A549 treated with DMSO at 1 μM for 4 hours (cell line): ENCODE measurements at places on chromosomes 6 and 20. TPM values are rescaled to one million over a fixed set of nuclear protein-coding genes. Genes with fewer than 3 reads are reported as not detected.

Gene OXT
- not detected in 5 replicates for total RNA-seq

Gene LIN28B
- 1.4 to 2.1 TPM (median 1.9 TPM) in 5 replicates for total RNA-seq

Gene EPPIN
- total RNA-seq = not detected in 5 replicates

Gene SNAI1
- 13.6 to 19.4 TPM (median 17.3 TPM) in 5 replicates for total RNA-seq

Gene TFAP2A
- 15.9 to 20.0 TPM (median 18.4 TPM) in 5 replicates for total RNA-seq

Gene OR5V1
- not detected in 5 replicates for total RNA-seq

Gene SPEF1
- 1.6 to 2.4 TPM (median 2.0 TPM) in 5 replicates for total RNA-seq

Gene NT5E
- 31.5 to 51.7 TPM (median 39.4 TPM) in 5 replicates for total RNA-seq

Gene MROH8
- total RNA-seq = 0.62 to 1.1 TPM (median 1.00 TPM) in 5 replicates

Gene INSM1
- total RNA-seq = not detected in 5 replicates

Gene ADAM33
- 0.05 to 0.06 TPM (median 0.05 TPM) in 3 of 5 replicates, not detected in the others for total RNA-seq

Gene FABP7
- total RNA-seq = not detected in 5 replicates

Gene BNIP5
- total RNA-seq = not detected in 5 replicates

Gene PLCB4
- total RNA-seq = 11.5 to 21.0 TPM (median 15.2 TPM) in 5 replicates

Gene CCN2
- 22.6 to 39.7 TPM (median 26.4 TPM) in 5 replicates for total RNA-seq

Gene EIF2S2
- total RNA-seq = 96.9 to 110 TPM (median 105 TPM) in 5 replicates

Gene DUSP15
- 0.61 to 1.5 TPM (median 0.91 TPM) in 5 replicates for total RNA-seq

Gene KIFC1
- total RNA-seq = 38.1 to 49.0 TPM (median 43.7 TPM) in 5 replicates

Gene ECT2L
- total RNA-seq = not detected in 5 replicates

Gene HAO1
- not detected in 5 replicates for total RNA-seq

Gene LTA
- total RNA-seq = 0.11 to 0.12 TPM in 2 of 5 replicates, not detected in the others

Gene PAX1
- 0.05 TPM in 1 of 5 replicates, not detected in the others for total RNA-seq

Gene LY86
- total RNA-seq = not detected in 5 replicates

Gene RALGAPA2
- 1.2 to 2.3 TPM (median 2.0 TPM) in 5 replicates for total RNA-seq

Gene TBX18
- 13.2 to 21.9 TPM (median 19.0 TPM) in 5 replicates for total RNA-seq

Gene PROKR2
- total RNA-seq = not detected in 5 replicates

Gene ZNF217
- 18.8 to 29.2 TPM (median 27.0 TPM) in 5 replicates for total RNA-seq

Gene HSPA12B
- 0.28 to 0.53 TPM (median 0.38 TPM) in 5 replicates for total RNA-seq

Gene TREML2
- not detected in 5 replicates for total RNA-seq

Gene KCNQ2
- 0.47 to 0.86 TPM (median 0.75 TPM) in 5 replicates for total RNA-seq

Gene FOXQ1
- total RNA-seq = 2.5 to 4.6 TPM (median 4.1 TPM) in 5 replicates

Gene SEMG1
- total RNA-seq = not detected in 5 replicates

Gene CDH4
- 6.7 to 10.3 TPM (median 8.4 TPM) in 5 replicates for total RNA-seq

Gene ALDH8A1
- 0.06 to 0.30 TPM (median 0.18 TPM) in 5 replicates for total RNA-seq

Gene SYTL3
- total RNA-seq = 1.0 to 1.3 TPM (median 1.1 TPM) in 5 replicates

Gene SRMS
- 0.06 TPM in 1 of 5 replicates, not detected in the others for total RNA-seq

Gene TFAP2D
- not detected in 5 replicates for total RNA-seq

Gene BPI
- total RNA-seq = not detected in 5 replicates

Gene SLC26A8
- total RNA-seq = not detected in 5 replicates

Gene STMN3
- 7.5 to 11.4 TPM (median 9.0 TPM) in 5 replicates for total RNA-seq

Gene ADTRP
- total RNA-seq = 0.37 to 0.89 TPM (median 0.69 TPM) in 5 replicates

Gene PPP1R14C
- 0.53 to 1.4 TPM (median 0.78 TPM) in 5 replicates for total RNA-seq
